ENCODE measurements at places on chromosomes 4 and X.

- no peak for DNase-seq
Observed at GRCh38 chr4:128307123-128307571, 19.5 kb upstream of the PGRMC2 start.

DNA sequence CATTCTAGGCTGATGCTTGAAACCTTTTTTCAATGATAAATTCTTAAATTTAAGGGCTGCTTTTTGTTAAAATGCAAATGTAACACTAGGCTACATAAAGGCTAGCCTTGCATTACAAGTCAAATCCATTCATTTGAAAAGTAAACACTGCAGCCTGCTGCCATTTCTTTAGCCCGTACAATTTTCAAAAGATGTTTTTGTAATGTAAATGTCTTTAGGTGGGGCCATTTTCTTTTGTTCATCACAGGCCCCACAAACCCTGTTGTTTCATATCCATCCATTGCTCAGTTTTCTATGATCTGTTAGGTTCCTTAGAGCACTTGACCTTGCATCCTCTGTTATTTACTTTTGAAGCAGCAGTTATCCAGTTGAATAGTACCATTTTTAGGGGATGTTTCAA lies 296.2 kb upstream of the AMOT start:
- no peak for DNase-seq

GRCh38 chrX:13009844-13010243 lies 34.6 kb downstream of the FAM9C start:
- DNase-seq: no peak

- DNase-seq: peak; percentile 63
Observed at GRCh38 chr4:76950052-76950955, 752 bp downstream of the SEPTIN11 start.

GRCh38 chr4:109332926-109333464 lies 30.5 kb upstream of the COL25A1 start:
- peak; percentile 8 for DNase-seq

DNA sequence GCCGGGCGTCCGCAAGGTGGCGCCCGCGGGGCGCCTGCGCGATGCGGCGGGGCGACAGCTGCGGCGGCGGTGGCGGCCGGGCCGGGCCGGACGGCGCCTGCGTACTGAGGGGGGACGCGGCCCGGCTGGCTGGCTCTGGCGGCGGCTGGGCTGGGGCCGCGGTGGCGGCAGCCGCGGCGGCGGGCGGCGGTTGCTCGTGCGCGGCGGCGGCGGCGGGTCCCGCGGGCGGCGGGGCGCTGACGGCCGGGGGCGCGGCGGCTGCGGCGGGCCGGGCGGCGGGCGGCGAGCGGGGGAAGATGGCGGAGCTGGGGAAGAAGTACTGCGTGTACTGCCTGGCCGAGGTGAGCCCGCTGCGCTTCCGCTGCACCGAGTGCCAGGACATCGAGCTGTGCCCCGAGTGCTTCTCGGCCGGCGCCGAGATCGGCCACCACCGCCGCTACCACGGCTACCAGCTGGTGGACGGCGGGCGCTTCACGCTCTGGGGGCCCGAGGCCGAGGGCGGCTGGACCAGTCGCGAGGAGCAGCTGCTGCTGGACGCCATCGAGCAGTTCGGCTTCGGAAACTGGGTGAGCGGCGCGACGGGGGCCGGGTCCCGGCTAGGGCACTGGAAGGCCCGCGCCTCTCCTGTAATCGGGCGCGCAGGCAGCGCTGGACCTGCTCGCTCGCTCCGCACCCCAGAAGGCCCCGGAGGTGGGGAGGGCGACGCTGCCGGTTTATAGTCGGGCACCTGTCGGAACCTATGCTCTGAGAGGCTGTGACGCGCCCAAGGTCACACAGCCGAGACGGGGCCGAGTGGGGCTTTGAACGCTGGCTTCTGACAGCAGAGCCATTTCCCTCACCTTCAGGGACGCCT lies at the start of gene TADA2B:
TSS of gene TADA2B (plus strand) at position 89 of the 853 bp plus-strand sequence. CDS start at position 297, 208 bp downstream.
- DNase-seq: peak; percentile 45

- peak; percentile 15 for DNase-seq
Observed at GRCh38 chr4:16136311-16136710, 52.5 kb upstream of the PROM1 start.

DNA sequence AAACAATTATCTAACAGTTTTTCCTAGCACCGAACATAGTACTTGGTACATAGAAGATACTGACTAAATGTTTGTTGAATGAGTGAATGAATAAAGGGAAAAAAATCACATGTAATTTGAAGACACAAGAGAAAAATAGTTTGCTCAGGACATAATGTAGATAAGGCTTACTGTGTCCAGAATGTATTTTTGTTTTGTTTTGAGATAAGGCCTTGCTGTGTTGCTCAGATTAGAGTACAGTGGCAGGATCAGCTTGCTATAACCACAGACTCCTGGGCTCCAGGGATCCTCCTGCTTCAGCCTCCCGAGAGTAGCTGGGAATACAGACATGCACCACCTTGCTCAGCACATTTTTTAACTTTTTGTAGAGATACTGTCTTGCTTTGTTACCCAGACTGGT lies 6.5 kb downstream of the FAM199X start:
- DNase-seq: no peak

- peak; percentile 62 for DNase-seq
Observed at GRCh38 chr4:17494258-17495190, 17.4 kb downstream of the QDPR start.

DNA sequence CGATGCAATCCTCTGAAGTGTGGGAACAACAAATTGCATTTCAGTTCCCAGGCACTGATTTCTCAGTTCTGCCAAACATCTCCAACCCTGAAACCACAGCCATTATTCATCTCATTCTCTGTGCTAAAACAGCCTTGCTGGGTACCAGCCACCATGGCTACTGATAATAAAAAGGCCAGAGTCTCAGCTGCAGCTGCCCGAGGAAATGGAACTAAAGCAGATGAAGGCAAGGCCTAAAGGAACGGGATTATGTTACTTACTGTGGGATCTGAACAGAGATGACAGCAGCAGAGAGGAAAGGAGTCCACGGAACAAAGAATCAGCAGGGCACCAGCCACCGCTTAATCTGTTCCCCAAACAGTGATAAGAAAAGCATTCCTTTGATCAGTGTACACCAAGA lies 155.7 kb downstream of the PAPSS1 start:
- DNase-seq: peak; percentile 84

DNA sequence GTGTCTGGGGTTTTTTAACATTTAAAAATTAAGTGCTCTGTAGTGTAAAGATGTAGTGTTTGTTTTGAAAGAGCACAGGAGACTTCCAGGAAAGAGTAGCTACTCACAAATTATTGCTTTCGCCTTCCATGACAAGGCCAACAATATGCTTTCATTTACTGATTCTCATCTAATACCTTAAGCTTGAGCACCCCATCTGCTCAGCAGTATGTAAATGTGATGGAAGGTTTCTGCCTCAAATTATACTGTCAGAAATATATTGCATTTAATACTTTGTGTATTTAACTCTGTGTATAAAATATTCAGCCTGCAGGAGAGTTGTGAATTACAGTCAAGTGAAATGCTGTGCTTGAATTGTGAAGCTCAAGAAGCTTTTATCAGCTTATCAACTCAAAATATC lies 296.3 kb upstream of the ATOH1 start:
- no peak for DNase-seq

DNA sequence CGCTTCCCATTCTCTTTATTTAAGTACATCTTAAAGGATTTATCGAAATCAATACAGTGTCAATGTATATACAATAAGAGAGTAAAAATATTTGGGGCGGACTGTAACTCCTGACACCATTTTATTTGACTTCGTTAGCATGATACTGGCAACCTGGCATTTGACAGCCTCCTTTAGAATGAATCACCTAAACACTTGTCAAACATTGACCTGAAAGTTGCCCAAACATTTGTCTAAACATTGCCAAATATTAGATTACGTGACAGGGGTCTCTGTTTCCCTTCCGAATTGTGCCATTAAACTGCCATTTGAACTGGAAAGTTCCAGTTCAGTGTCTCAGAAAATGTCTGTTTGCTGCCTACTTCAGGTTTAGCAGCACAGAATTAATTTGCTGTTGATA lies 20.8 kb upstream of the FAM9A start:
- no peak for DNase-seq

All from AG10803 (cell line).